ENCODE measurements at places on chromosomes 7 and 10.

GRCh38 chr7:142313528-142313927 is 55.7 kb upstream of the PRSS58 start:
- no peak for DNase-seq

- no peak for DNase-seq
Measured at GRCh38 chr10:99519690-99520039, 13.1 kb upstream of the NKX2-3 start.

GRCh38 chr7:140316165-140316661 is 82.1 kb downstream of the SLC37A3 start:
- no peak for DNase-seq

DNA sequence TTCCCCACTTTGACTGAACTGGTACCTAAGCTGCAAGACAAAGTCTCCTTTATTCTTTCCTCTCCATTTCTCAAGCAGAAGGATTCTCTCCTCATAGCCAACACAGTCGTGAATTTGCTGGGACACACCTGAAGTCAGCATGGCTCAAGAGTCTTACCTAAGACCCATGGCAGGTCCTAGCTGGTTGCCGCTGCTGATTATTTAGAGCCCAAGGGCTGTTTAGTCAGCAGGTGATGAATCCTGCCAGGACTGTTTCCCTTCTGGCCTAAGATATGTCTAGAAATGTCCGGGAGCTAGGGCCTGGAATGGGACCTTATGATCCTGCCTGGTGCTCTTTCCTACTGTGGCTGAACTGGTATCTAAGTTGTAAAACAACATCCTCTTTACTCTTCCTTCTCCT is 82.8 kb downstream of the AHCYL2 start:
- no peak for DNase-seq

DNA sequence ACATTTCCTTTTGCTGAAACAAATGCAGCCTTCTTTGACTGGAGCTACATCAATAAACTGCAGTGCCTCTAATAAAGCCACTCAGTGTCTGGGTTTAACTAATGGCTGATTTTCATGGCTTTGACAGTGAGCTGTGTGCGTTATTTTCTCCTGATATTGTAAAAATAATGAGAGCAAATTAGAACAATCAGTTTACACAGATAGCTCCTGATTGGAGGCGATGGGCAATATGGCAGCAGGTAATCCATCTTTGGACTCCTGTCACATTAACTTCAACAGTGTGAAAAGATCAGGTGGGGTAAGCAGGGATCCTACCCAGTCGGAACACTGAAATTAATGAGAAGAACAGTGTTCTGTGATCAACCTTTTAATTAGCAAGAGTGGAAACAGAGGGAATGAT is 100.7 kb downstream of the POLL start:
- no peak for DNase-seq

- no peak for DNase-seq
Measured at GRCh38 chr10:43287056-43288007, 20.5 kb upstream of the RASGEF1A start.

All from NCI-H2171 (cell line).